ENCODE measurements at places on chromosomes 1 and 21.

DNA sequence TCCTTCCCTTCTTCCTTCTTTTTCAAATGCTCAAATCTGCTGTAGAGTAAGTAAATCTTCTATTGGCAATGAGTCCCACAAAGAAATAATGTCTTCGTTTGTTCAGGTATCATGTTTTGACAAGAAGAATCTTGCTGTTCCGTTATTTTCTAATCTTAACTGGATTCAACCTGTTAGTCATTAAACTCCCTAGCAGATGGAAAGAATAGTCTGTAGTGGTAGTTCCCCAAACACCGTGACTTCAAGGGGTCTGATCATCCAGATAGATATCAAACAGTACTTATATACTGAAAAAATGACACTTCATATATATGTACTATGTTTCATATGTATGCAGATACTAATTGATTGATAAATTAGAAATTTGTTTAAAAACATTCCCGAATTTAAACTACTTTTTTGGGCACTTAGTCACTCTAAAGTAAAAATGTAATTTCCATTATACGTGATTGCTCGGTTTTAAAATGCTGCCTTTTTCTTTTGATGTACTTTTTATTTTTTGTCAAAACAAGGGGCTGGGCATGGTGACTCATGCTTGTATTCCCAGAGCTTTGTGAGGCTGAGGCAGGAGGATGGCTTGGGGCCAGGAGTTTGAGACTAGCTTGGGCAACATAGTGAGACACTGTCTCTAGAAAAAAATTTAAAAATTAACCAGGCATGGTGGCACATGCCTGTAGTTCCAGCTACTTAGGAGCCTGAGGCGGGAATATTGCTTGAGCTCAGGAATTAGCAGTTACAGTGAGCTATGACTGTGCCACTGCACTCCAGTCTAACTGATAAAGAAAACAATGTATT is 335.7 kb upstream of the SNX7 start:
- H3K27me3 ChIP-seq = no peaks in the 10 kb centered on the region
- peak; percentile 66 for DNase-seq
- H3K36me3 ChIP-seq = no peaks in the 10 kb centered on the region
- H3K4me1 ChIP-seq = peaks cover 10% of the 10 kb centered on the region
- no peak overlapping the region for H3K27ac ChIP-seq

GRCh38 chr1:8520483-8520966 is 202.6 kb downstream of the SLC45A1 start:
- no peaks in the 10 kb centered on the region for H3K36me3 ChIP-seq
- DNase-seq = no peak
- H3K27ac ChIP-seq = no peak overlapping the region
- H3K4me1 ChIP-seq = peaks cover 6% of the 10 kb centered on the region
- no peak overlapping the region for H3K4me3 ChIP-seq

DNA sequence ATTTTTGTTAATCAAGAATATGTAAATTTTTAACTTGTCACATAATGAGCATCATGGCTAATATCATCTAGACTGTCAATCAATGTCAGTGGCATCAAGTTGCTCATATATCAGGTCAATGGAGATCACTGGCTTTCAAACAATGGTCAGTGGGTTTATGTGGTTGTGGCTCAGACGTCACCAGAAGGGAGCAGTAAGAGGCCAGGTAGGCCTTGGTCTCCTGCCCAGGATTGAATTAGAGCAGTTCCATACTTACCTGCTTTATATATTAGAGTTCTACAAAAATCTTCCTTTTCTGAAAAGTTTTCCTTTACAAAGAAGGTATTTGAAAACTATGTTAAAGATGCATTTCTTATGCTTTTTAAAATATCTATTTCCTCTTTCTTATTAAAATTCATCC is 206.3 kb upstream of the B3GALT2 start:
- no peak overlapping the region for H3K27ac ChIP-seq
- no peak overlapping the region for H3K4me3 ChIP-seq
- no peak for DNase-seq
- H3K4me1 ChIP-seq = no peaks in the 10 kb centered on the region
- no peaks in the 10 kb centered on the region for H3K27me3 ChIP-seq

- H3K27ac ChIP-seq = no peak overlapping the region
- H3K27me3 ChIP-seq = no peaks in the 10 kb centered on the region
- peaks cover 22% of the 10 kb centered on the region for H3K4me1 ChIP-seq
- no peaks in the 10 kb centered on the region for H3K36me3 ChIP-seq
- no peak overlapping the region for H3K4me3 ChIP-seq
Measured at GRCh38 chr1:38026592-38027200, 14.2 kb downstream of the UTP11 start.

DNA sequence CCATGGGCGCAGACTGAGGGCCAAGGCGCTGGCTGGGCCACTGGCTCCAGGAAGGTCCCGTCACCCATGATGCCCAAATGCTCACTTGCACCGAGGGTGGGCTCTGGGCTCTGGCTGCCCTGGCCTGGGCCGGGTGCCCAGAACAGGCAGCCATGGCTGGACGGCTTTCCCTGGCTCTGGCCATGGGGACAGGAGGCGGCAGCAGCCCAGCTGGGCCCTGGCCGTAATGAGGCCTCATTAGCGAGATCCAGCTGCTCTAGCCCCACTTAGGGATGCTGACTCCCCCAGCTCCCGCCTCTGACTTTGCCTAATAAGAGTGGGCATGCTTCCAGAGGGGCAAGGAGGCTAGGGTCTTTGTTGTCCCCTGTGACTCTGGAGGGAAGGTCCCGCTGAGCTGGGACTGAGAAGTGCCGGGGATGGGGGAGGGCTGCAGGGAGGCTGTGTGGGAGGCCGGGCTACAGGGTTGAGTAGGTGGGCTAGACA is 11.8 kb downstream of the SLC6A9 start:
- H3K4me1 ChIP-seq = no peaks in the 10 kb centered on the region
- H3K4me3 ChIP-seq = no peak overlapping the region
- no peaks in the 10 kb centered on the region for H3K27me3 ChIP-seq
- peak; percentile 13 for DNase-seq
- no peak overlapping the region for H3K27ac ChIP-seq
- no peaks in the 10 kb centered on the region for H3K36me3 ChIP-seq

DNA sequence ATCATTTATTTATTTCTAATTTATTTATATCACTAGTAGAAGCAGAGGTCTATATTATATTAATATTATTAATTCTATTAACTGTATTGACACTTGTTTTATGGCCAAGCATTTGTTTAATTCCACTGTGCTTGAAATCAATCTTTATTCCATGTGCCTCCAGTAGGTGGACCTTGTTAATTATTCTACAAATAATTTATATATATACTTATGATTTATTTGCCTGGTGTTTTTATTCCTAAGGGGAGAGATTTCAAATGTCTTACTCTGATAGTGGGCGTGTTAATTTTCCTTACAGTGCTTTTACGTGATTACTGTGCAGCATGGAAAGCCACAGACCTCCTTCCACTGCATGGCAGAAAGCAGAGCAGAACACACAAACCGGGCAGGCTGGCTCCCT is 17.5 kb upstream of the OR6N2 start:
- no peaks in the 10 kb centered on the region for H3K36me3 ChIP-seq
- H3K27ac ChIP-seq = no peak overlapping the region
- H3K4me1 ChIP-seq = no peaks in the 10 kb centered on the region

- no peak overlapping the region for H3K27ac ChIP-seq
Measured at GRCh38 chr1:200345520-200345919, 64.3 kb downstream of the ZNF281 start.

- no peaks in the 10 kb centered on the region for H3K36me3 ChIP-seq
- H3K27ac ChIP-seq = no peak overlapping the region
- no peaks in the 10 kb centered on the region for H3K4me1 ChIP-seq
- H3K4me3 ChIP-seq = no peak overlapping the region
- DNase-seq = no peak
Measured at GRCh38 chr21:40850071-40850470, 3.1 kb upstream of the DSCAM start.
